ENCODE measurements at places on chromosomes 4 and X.

DNA sequence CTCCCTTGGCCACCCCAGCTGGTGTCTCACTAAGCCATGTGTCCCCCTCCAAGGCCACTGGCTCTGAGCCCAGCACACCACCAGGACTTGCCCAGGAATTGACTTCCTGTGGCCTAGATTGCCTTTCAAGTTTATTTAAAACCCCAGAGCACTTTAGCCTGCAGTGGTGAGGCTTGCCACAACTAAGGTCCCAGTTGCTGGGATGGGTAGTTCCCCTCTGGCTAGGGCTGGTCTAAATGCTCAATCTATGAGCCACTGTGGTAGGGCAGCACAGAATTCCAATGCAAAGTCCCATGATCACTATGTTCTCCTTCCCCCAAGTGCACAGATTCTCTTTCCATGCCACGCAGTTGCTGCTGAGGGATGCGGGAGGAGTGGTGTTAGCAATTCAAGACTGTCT lies 61.1 kb upstream of the HCCS start:
- no peak for DNase-seq

DNA sequence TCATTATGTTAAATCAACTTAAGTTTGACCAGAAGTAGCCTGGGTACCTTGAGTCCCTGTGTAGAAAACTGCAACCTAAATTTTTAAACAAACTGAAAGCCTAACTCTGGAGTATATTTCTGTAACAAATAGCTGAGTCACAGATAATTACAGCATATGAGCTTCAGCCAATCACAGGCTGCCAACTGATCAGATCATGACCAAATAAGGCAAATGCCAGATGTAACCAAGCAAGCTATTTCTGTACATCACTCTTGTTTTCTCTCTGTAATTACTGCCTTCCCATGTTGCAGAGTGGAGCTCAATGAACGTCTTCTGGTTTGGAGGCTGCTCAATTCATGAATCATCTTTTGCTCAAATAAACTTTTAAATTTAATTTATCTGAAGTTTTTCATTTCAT lies 980.9 kb upstream of the DIAPH2 start:
- DNase-seq, result no peak

GRCh38 chr4:145623831-145624230 lies 4.6 kb downstream of the MMAA start:
- DNase-seq, result peak; percentile 29

DNA sequence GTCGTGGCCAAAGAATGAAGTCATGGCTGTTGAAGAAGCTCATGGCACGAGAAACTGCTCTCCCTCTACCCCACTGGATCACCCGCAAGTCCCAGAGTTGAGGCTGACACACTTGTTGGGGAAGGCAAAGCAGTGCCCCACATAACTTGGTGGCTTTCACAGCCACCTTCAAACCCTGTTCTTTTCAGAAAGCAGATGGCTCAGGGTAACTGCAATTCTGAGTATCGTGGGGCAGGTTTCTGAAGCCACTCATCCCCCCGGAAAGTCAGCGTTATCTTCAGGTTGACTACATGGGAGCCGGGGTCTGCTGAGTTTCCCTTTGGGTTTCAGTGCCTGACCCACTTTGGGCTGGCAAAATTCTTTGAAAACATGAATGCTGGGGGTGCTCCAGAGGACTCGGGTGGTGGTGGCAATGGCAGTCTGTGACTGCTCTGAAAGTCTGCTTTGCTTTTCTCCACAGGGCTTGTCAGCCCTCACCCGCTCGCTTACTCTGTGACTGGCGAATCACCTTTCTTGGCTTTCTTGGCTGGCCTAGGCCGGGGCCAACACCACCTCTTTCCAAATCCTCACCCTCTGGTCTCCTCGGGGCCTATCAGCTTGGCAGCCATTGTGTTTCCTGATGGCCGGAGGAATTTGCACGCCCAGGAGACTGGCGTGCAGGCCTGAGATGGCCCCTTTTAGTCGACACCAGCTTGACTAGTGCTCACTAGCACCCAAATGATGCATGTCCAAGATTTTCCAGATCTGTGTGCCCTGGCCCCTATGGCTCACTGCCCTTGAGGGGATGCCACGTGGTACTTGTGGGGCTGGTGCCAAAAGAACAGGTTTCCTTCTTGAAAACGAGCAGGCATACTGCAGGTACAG lies 7.3 kb downstream of the PPP1R3F start:
- DNase-seq, result no peak

GRCh38 chrX:103624111-103624510 lies 4.7 kb upstream of the TCEAL1 start:
- no peak for DNase-seq

- DNase-seq, result no peak
Measured at GRCh38 chrX:70166601-70167590, 10.4 kb upstream of the DGAT2L6 start.

DNA sequence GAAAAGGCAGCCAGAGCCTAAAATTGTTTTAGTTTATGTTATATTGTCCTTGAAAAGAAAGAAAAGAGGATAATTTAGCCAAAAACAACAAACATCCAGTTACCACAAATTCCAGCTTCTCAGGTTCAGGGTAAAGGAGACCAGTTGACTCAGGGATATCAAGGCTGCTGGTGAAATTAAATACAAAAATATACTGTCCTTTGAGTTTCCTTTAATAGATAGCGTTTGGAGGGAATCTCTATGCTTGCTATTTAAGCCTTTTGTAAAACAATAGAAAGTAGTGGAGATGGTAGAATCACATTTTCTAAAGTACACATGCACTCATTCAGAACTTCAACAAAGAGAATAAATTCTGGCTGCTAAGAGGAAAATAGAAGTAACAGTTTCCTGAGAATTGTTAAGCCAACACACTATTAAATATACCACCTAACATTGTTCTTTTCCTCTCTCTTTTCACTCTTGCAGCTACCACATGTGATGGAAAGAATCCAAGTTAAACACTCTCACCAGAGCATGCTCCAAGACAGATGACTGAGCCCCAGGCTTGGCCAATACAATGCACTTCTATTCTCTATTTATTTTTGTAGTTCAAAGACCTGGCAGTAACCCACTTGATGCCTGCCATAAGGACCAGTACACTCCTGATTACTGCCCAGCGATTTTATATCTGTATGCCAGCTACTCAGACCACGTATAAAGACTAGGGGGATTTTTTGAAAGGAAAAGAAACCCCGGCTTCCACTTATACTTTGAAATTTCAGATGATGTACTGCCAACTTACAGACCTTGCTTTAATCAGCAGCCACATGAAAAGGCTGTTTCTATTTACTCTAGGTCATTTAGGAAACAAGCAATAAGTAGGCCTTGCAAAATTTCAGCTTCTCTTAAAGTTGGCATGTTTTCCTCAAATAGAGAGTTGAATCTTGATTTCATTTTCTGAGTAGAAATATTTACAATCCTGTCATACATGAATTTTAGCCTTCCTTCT lies 756.9 kb downstream of the FAT4 start:
- no peak for DNase-seq

GRCh38 chrX:109187473-109188168 lies 294.3 kb downstream of the GUCY2F start:
- no peak for DNase-seq

DNA sequence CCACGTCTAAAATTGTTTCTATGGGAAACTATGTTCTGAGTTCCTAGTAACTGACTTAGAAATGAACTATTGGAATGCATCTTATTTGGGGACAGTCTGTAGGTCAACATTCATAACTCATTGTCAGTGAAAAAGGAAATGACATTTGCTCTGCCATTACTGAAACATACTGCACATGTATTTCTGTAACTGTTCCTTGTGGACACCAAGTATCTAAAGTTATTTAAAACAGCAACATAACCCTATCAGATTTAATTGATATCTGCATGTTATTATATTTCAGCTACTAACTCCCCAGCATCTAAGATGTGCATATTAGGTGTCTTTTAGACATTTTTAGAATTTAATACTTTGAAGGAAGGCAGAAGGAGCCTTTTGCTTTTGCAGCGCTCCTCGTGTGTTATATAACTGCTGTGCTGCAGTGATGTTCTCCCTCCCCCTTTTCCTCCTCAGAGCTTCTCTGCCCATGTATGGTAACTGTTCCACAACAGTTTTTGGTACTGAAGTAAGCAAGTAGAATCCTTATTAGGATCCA lies 37.2 kb upstream of the TMEM131L start:
- no peak for DNase-seq

GRCh38 chr4:2837110-2837903 lies 6.3 kb upstream of the ADD1 start:
- no peak for DNase-seq

GRCh38 chr4:45841791-45842190 lies 282.1 kb downstream of the GABRG1 start:
- no peak for DNase-seq

- DNase-seq, result no peak
Measured at GRCh38 chr4:176957353-176958118, 164.8 kb upstream of the VEGFC start.

GRCh38 chr4:158873795-158874401 lies 105.1 kb downstream of the FNIP2 start:
- DNase-seq, result no peak

DNA sequence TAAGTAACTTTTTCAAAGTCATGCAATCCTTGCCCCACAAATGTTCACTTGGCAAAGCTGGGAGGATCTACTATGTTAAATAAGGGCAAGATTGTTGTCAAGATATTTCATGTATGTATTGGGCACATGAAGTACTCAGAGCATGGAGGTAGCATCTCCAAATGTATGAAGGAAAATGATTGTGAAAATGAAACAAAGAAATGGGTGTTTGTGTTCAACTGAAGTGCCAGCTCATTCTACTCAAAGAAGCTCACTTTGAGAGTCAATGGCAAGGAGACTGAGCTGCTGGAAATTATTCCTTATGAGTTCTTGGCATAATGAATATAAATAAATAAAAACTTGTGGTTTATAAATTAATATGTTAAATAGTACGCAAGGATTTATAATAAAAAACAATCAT lies 124.5 kb upstream of the ARSJ start:
- no peak for DNase-seq

DNA sequence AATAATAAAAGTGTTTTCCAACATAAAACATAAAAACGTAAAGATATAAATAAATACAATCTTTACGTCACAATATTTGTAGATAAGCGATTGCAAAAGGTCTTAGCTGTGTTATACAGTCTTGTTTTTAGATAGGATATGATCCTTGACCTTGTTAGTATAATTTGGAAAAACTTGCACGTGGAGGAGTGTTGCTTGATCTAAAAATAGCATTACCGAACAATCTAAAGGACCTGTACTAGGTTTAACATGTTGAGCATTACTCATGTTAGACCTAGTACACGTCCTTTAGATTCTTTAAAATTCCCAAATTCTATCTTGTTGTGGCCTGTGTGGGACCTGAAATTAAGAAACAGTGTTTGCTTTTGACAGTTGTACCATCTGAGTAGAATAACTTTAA lies 1.6 kb downstream of the METAP1 start:
- DNase-seq, result no peak

- DNase-seq, result no peak
Measured at GRCh38 chr4:2252530-2253091, 9.3 kb downstream of the MXD4 start.

DNA sequence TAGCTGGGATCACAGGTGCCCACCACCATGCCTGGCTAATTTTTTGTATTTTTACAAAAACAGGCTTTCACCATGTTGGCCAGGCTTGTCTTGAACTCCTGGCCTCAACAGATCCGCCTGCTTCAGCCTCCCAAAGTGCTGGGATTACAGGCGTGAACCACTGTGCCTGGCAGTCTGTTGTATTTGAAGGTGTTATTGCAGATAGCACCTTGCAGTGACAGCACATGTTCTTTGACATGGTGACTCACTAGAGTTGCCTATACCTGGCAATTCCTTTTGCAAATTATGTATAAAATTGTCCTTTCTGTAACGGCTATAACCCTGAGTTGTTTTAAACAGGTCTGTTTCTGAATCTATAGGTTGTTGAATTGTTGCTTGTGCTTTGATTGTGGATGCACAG lies 7.9 kb downstream of the OGT start:
- DNase-seq, result no peak

Measured in HT-29 (cell line).